ENCODE measurements at places on chromosomes 2 and 18. TPM values are rescaled to one million over a fixed set of nuclear protein-coding genes. Genes with fewer than 3 reads are reported as not detected.

DNA sequence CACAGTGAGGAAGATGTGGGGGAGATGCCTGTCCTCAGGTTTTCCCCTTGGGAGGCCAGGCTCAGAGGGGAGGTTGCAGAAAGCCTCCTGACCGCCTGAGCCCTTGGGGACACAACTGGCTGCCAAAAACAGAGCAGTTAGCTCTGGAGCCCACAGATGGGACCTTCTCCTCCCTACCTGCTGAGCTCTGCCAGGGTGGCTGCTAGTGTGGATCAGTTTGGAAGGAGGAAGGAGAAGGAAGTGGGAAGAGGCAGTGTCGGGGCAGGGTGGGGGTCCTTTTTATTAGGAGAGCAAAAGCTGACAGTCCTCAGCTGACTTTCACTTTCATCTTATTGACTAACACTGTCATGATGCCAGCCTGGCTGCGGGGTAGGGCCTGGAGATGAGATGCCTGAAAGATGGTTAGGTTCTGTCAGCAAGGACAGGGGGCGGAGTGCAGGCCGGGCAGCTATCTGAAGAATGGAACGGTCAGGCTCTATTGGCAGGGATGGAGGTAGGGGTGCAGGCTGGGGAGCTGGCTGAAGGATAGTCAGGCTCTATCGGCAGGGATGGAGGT lies 188.5 kb upstream of the HDAC4 start:
- H3K4me1 ChIP-seq, result no peaks in the 10 kb centered on the region
- peaks cover 2% of the 10 kb centered on the region for H3K27me3 ChIP-seq
- DNase-seq, result no peak
- H3K27ac ChIP-seq, result no peak overlapping the region
- no peak overlapping the region for H3K4me3 ChIP-seq

DNA sequence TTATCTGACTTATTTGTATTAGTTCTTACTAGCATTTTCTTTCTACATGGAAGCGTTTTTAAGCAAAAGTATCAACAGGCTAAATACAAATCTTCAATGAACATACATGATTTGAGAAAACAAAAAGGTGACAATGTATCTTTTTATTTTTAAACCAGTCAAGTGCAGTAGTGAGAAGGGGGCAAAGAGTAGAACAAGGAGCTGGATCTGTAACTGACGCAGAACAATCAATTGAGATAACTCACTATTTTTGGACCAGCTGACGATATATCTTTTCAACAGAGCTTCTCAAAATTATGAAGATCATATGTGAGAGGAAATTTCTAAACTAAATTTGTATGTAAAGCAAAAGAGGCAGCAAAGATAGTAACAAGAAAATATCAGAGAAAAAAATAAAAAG lies 15.5 kb downstream of the NCKAP1 start:
- no peak for DNase-seq
- no peaks in the 10 kb centered on the region for H3K36me3 ChIP-seq
- H3K4me3 ChIP-seq, result no peak overlapping the region
- H3K27ac ChIP-seq, result no peak overlapping the region

DNA sequence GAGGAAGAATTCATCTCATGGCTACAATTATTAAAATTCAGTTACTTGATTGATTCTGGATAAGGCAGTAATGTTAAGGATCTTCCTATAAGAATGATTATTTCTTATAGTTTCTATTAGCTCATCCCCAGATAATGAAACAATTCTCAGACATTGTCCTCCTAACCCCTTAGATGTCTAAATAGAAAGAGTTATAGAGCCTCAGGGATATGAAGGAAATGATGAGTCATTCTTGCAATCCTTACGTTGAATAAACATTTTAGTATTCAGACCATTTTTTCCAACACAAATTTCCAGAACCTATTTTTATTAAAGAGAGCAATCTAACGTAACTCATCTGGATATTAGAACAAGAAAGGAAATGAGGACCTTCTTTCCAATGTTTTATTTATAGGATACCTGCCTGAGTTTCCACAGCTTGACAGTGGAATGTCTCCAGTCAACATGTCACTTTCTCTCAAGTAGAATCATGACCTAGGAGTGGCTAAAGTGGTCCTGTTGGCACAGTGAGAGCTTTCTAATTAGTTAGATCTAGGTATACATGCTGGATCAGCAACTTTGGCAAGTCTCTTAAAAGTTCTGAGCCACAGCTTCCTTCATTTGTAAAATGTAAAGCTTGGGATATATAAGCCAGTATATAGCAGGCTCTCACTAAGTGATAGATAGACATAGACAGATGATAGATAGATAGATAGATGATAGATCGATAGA lies 88.0 kb upstream of the RAB27B start:
- H3K4me1 ChIP-seq, result peaks cover 3% of the 10 kb centered on the region
- no peak overlapping the region for H3K27ac ChIP-seq
- no peak for DNase-seq
- peaks cover 4% of the 10 kb centered on the region for H3K27me3 ChIP-seq

DNA sequence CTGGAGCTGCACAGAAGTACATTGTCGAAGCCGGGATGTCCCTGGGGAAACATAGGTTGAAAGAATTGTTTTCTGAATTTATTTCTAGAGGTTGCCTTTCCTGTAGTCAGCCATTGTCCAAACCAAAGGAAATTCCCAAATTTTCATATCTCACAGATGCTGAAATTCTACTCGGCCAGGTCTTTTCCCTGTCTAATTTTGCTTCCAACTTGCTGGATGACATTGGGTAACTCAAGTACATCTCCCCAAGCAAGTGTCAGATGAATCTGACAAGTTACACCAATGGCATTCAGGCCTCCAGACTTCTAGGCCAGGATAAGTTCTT lies 47.5 kb upstream of the ROCK2 start:
- no peak overlapping the region for H3K27ac ChIP-seq
- no peak for DNase-seq
- no peak overlapping the region for H3K4me3 ChIP-seq
- no peaks in the 10 kb centered on the region for H3K36me3 ChIP-seq

IMPACT gene
- 14.7 TPM for total RNA-seq

- no peaks in the 10 kb centered on the region for H3K4me1 ChIP-seq
- no peaks in the 10 kb centered on the region for H3K27me3 ChIP-seq
- H3K4me3 ChIP-seq, result no peak overlapping the region
- peak; percentile 2 for DNase-seq
Measured at GRCh38 chr18:30280861-30281470, 761.6 kb downstream of the DSC3 start.

SH3RF3 gene
- 1.9 TPM for total RNA-seq

HES6 gene
- total RNA-seq, result 5.2 TPM

VSNL1 gene
- total RNA-seq, result not detected

- H3K27me3 ChIP-seq, result no peaks in the 10 kb centered on the region
- H3K36me3 ChIP-seq, result no peaks in the 10 kb centered on the region
- no peak for DNase-seq
- H3K4me3 ChIP-seq, result no peak overlapping the region
- no peak overlapping the region for H3K27ac ChIP-seq
- H3K4me1 ChIP-seq, result no peaks in the 10 kb centered on the region
Measured at GRCh38 chr2:239025951-239026461, 178.1 kb downstream of the TWIST2 start.

SKA1 gene
- 29.4 TPM for total RNA-seq

TAF4B gene
- 15.1 TPM for total RNA-seq

KCNE4 gene
- not detected for total RNA-seq

DNA sequence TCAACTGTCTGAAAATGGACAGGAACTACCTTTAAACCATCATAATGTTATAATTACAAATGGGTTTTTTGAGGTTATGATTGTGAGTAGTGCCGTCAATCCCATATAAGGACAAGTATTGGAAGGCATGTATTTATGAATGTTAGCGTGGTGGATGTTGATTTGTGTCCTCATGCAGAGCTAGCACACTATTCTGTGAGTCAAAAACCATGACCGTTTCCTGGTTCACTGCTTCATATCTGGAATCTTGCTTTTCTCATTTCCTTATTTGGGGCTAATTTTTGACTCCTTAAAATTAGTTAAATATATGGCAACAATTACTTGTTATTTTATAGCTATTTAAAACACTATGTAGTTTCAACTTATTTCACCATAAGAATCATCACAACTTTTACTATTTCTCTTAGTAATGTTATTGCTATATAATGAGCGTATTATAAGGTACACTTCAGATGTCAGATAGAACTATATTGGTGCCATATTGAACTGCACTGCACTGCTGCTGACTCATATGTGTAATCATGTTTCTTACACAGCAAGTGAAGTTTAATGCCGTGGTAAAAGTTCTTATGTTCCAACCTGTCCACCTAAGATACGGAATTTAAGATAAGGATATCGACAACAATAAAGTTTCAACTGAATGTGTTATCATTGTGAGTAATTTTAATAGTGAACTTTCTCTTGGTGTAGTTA lies 192.8 kb downstream of the PTGR3 start:
- no peak overlapping the region for H3K27ac ChIP-seq
- H3K4me3 ChIP-seq, result no peak overlapping the region
- H3K4me1 ChIP-seq, result peaks cover 7% of the 10 kb centered on the region
- DNase-seq, result no peak

- H3K36me3 ChIP-seq, result peaks cover 55% of the 10 kb centered on the region
- H3K4me3 ChIP-seq, result no peak overlapping the region
- peaks cover 70% of the 10 kb centered on the region for H3K4me1 ChIP-seq
- peak overlapping the region; percentile 89 for H3K27ac ChIP-seq
Measured at GRCh38 chr2:25279091-25279651, 62.6 kb downstream of the DNMT3A start.

FRZB gene
- not detected for total RNA-seq

- H3K27me3 ChIP-seq, result no peaks in the 10 kb centered on the region
- peaks cover 14% of the 10 kb centered on the region for H3K4me1 ChIP-seq
- peaks cover 14% of the 10 kb centered on the region for H3K36me3 ChIP-seq
- DNase-seq, result peak; percentile 58
- H3K27ac ChIP-seq, result no peak overlapping the region
Measured at GRCh38 chr2:15588329-15588919, 3.2 kb upstream of the DDX1 start.

DNA sequence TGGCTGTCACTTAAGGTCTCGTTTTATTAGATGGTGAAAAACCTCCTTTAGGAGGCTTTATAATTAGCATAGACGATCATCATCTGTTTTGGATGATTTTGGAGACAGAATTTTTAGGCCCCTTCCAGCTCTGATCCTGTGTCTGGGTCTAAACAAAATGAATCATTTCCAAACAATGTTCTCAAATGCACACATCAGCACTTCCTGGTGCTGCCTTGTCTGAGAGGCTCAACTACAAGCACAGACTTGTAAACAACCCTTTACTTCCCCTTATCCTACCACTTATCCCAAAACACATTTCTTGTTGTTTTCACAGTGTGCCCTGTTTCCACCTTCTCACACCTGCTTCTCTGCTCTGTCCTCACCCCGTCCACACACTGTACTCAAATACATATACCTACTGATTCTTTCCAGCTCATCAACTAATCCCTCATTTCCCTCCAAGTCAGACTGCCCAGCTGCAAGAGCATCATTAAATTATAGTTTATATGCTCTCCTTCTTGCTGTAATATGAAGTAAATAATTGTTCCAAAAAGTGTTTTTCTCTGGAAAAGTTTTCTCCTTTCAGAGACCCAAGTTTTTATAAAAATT lies 71.2 kb upstream of the COL3A1 start:
- H3K4me3 ChIP-seq, result no peak overlapping the region
- H3K27me3 ChIP-seq, result peaks cover 1% of the 10 kb centered on the region
- H3K4me1 ChIP-seq, result no peaks in the 10 kb centered on the region
- no peaks in the 10 kb centered on the region for H3K36me3 ChIP-seq

DNA sequence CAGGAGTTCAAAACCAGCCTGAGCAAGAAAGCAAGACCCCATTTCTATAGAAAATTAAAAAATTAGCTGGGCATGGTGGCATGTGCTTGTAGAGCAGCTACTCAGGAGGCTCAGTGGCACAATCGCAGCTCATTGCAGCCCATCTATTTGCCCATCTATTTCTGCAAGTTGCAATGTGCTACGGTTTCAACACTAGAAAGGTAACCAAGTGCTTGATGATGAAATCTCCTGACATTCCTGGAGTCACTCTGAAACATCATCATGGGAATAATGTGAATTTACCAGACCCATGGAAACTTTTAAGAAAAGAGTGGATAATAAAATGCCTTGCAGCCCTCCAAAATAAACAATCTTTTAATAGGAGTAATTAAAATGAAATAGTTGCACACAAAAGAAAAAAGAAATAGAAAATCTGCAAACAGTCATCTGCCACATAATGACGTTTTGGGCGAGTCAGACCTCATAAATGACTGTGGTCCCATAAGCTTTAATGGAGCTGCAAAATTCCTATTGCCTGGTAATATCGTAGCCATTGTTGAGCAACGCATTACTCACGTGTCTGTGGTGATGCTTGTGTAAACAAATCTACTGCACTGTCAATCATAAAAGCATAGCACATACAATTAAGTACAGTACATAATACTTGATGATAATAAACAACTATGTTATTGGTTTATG lies 46.6 kb upstream of the AMMECR1L start:
- H3K27ac ChIP-seq, result no peak overlapping the region
- no peak overlapping the region for H3K4me3 ChIP-seq

CTAGE1 gene
- not detected for total RNA-seq

DNA sequence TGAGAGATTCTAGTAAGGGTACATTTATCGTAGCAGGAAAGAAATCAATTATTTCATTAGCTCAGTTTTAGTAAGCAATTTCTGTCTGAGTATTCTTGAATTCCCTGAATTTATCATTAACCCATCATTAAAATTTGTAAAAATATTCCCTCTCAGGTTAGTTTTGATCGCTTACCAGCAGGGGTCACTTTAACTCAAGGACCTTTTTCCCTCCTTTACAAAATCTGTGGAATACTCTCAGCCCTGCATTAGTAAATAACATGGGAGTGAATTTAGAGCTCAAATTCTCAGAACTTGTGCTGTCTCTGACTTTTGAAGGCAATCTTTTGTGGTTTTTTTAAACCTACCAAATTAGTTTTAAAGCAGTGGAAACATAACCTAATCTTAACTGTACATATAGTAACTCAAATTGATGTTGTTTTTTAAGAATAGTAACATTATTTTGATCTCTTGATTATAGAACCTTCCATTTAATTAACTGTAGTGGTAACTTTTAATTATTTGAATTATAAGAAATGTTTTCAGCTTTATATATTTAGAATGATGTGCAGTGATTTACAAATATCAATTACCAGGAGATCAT lies 97.2 kb downstream of the AGPS start:
- H3K4me3 ChIP-seq, result no peak overlapping the region
- H3K27me3 ChIP-seq, result no peaks in the 10 kb centered on the region
- no peak overlapping the region for H3K27ac ChIP-seq

DNA sequence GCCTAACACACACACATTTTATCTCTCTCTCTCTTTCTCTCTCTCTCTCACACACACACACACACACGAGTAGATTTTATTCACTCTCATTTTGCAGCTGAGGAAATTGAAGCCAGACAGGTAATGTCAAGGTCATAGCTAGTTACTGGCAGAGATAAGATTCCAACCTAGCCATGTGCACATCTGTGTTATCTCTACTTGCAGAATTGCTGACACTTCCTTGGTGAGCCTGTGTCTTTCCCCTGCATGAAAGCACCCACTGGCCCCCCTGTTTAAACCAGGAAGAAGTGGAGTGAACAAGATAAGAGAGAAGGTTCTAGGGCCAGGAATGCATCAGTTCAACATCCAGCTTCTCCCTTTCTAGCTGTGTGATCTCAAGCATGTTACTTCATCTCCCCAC lies 423.7 kb downstream of the TXNL1 start:
- H3K27me3 ChIP-seq, result no peaks in the 10 kb centered on the region
- no peak overlapping the region for H3K4me3 ChIP-seq
- no peaks in the 10 kb centered on the region for H3K36me3 ChIP-seq
- H3K27ac ChIP-seq, result no peak overlapping the region
- DNase-seq, result no peak

Measured in activated CD8-positive, alpha-beta T cell treated with anti-CD3 and anti-CD28 coated beads for 36 hours (primary cell).